Stimulated activated CD4-positive, alpha-beta T cell treated with anti-CD3 and anti-CD28 coated beads, Interleukin-1b, Interleukin-23, amount 100 ng/mL, for 4 hours (primary cell): ENCODE measurements at places on chromosomes 12 and 14.

DNA sequence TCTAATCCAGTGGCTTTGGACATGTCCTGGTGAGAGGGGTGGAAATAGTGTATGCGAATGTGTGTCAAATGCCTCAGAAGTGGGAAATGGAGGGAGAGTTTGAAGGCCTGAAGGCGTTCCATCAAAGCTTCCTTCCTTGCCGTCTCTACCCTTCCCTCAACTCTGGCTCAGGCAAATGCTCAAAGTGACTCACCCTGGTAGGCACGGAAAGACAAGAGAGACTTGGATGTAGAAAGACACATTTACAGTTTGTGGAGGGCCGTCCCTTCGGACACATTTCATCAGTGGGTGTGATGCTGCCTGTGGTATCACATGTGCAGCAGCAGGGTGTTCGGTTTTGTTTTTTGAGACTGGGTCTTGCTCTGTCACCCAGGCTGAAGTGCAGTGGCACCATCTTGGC lies 36.7 kb downstream of the CHST11 start:
- no peak for DNase-seq

GRCh38 chr14:67852926-67853604 lies 33.5 kb downstream of the RAD51B start:
- no peak for DNase-seq

DNA sequence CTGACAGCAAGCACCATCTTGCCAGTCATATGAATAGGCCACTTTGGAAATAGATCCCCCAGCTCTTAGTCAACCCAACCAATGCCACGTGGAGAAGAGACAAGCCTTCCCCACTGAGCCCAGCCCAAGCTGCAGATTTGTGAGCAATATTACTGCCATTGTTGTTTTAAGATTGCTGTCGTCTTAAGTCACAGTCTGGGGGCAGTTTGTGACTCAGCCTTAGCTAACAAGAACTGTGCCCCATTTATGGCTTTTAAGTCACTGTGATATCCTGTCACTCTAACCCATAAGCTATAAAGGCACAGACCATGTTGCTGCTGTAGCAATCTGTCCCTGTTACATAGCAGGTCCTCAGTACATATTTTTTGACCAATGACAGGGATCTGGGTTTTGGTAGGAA lies 464.2 kb downstream of the MED13L start:
- DNase-seq, result no peak

DNA sequence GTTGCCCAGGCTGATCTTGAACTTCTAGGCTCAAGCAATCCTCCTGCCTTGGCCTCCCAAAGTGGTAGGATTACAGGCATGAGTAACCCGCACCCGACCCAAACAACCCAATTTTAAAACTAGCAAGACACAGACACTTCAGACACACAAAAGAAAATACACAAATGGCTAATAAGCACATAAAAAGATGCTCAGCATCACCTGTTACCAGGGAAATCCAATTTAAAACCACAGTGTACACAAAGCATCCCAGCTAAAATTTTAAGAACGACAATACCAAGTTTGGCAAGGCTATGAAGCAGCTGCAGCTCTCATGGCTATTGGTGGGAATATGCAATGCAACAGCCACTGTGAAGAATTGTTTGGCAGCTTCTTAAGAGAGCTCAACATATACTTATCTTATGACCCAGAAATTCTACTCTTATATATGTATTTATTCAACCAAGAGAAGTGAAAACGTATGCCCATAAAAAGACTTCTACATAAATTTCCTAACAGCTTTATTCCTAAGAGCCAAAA lies 42.0 kb downstream of the BDKRB1 start:
- no peak for DNase-seq

GRCh38 chr12:106245767-106246166 lies 2.1 kb downstream of the CKAP4 start:
- DNase-seq, result no peak

GRCh38 chr12:47881826-47882427 lies 22.9 kb downstream of the VDR start:
- DNase-seq, result no peak

GRCh38 chr12:99137124-99137855 lies 492.2 kb downstream of the APAF1 start:
- DNase-seq, result no peak

DNA sequence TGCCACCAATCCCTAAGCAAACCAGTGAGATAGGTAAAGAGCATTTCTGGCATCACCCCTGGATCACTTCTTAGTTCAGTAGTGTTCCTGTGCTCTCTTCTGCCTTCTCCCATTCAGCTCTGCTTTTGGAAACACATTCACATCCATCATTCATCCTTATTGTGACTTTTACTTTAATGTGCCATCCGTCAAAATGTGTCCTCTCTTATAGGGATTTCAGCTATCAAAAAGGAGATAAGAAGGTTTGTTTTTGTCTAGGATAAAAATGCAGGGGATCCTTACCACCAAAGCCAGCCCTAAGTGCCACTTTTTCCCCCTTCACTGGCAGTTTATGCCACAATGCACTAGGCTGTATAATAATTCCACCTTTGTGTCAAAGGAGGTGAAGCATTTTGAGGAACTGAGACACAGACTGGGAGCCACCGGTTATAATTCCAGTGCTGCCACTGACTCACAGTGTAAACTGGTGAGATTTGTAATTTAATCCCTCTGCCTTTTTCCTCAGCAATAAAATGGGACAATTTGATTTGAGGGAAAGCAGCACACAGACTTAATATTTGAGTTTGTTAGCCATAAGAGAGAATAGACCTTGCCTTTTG lies 158.6 kb downstream of the PAX9 start:
- DNase-seq, result no peak

DNA sequence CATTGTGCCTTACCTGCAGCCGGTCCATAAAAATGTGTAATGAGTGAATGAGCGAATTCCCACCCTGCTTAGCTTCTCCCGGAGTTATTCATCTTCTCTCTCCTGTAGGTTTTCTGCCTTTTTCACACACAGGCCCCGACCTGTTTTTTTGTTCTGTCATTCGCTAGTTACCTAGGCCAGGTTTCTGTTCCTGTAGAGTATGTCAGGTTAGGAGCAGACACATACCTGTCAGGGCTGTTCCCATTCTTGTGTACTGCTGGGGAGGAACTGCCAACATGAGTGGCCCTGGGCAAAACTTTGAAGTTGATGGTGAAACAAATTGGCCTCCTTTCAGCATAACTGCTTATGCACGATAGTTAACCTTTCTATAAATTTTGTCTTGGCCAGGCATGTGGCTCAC lies 140.1 kb downstream of the SYNE2 start:
- DNase-seq, result no peak

- DNase-seq, result no peak
Measured at GRCh38 chr14:34013721-34014060, 62.8 kb upstream of the EGLN3 start.

DNA sequence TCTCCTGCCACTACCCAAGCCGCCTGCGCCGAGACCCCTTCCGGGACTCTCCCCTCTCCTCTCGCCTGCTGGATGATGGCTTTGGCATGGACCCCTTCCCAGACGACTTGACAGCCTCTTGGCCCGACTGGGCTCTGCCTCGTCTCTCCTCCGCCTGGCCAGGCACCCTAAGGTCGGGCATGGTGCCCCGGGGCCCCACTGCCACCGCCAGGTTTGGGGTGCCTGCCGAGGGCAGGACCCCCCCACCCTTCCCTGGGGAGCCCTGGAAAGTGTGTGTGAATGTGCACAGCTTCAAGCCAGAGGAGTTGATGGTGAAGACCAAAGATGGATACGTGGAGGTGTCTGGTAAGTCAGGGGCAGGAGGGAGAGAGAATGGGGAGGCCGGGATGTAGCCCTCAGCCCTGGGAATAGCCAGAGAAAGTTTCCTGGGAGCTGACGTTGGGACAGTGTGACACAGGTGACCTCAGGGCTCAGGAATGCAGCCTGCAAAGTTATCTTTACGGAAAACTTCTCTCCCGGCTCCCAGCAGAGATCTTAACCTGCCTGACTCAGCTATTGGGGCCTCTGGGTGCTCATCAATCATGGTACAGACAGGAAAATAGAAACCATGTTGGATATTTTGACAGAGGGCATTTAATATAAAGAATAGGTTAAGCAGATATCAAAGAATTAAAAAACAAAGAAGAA lies 747 bp downstream of the HSPB8 start:
- no peak for DNase-seq

DNA sequence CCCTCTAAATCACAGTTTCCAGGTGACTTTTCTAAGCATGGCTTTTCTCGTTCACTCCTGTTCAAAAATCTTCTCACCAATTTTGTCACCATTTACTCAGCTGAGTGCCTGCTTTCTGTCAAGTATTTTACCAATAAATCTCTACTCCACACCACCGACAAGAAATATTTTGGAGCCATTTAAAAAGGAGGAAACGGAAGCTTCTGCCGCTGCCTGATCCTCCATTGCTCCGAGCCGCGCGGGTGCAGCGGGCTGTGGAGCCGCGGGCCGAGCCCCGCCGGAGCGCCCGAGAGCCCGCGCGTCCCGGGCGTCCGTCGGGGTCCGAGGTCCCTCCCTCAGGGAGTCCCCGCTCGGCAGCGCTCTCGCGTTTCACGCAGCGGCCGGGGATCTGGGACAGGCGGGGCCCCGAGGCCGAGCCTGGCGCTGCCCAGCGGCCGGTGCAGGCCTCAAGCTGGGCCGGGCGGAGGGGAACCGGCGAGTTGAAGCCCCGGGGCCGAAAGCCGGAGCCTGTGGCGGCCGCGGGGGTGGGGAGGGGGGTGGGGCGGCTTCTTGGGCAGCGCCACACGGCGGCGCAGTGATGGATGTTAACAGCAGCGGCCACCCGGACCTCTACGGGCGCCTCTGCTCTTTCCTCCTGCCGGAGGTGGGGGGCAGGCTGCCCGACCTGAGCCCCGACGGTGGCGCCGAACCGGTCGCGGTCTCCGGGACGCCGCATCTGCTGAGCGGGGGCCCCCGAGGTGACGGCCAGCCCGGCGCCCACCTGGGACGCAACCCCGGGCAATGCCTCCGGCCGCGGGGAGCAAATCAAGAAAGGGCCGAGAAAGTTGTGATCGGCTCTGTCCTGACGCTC lies 1.1 kb upstream of the HEBP1 start:
- peak; percentile 21 for DNase-seq

GRCh38 chr12:106308611-106309010 lies 6.1 kb downstream of the TCP11L2 start:
- no peak for DNase-seq

- no peak for DNase-seq
Measured at GRCh38 chr12:119687406-119687805, 19.5 kb downstream of the PRKAB1 start.

DNA sequence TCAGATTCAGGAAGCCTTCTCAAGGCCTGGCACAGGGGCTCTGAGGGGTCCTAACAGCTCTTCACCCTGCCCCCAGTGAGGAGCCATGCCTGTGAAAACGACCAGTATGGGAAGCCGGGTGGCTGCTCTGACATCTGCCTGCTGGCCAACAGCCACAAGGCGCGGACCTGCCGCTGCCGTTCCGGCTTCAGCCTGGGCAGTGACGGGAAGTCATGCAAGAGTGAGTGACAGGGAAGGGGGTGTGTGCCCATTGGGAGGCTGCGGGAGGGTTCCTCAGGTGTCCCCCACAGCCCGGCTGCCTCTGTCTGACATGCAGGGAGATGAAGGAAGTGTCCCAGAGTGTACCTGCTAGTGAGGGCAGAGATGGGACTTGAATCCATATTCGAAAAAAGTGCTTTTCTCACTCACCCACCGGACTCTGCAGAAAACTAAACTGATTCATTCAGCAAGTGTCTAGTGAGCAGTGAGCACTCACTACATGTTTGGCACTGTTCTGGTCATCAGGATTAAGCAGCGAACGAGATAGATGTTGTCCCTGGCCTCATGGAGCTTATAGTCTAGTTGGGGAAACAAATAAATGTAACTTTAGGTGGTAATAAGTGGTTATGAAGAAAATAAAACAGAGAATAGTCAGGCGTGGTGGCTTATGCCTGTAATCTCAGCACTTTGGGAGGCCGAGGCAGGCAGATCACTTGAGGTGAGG lies 9.4 kb upstream of the LRP1-AS start:
- no peak for DNase-seq

GRCh38 chr14:24351517-24351916 lies 11.7 kb upstream of the RIPK3 start:
- DNase-seq, result no peak

DNA sequence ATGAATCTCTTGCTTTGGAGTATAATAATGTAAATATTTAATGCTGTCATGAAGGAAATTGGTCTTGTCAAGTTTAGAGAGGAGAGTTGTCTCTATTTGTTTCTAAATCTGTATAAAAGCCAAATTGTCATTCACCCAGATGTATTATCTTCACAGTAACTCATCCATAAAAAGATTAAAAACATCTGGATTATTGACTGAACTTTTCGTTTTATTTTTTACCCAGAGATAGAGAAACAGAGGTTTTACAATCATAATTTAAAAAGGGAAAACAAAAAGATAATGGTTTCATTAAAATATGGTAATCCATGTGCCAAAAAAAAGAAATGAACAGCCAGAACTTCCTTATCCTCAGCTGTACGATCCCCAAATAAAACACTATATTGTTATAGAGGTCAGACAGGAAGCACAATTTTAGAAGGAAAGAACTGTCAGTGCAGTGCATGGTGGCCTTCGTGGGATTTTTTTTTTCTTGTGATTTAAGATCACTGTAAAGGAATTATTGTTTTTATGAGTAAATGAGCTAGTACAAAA lies 125.9 kb downstream of the ACSS3 start:
- DNase-seq, result no peak

- DNase-seq, result no peak
Measured at GRCh38 chr12:112239020-112239419, 113.7 kb downstream of the TRAFD1 start.

DNA sequence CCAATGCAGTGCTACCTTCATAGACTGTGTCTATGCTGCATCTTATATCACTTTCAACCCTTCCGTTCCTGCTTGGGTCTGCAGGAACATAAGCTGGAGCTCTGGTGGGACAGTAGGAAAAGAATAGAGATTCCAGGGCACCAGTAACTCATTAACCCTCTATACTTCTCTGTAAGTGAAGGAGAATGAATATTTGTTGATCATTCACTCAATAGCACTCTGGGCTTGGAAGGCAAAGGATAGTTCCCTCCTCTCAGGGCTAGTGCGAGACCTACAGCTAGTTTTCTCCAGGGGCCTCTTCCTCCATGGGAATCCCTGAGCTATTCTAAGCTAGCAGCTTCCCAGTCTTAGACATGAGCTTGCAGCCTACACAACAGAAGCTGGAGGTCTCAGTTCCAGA lies 84.7 kb downstream of the BMP4 start:
- DNase-seq, result no peak

DNA sequence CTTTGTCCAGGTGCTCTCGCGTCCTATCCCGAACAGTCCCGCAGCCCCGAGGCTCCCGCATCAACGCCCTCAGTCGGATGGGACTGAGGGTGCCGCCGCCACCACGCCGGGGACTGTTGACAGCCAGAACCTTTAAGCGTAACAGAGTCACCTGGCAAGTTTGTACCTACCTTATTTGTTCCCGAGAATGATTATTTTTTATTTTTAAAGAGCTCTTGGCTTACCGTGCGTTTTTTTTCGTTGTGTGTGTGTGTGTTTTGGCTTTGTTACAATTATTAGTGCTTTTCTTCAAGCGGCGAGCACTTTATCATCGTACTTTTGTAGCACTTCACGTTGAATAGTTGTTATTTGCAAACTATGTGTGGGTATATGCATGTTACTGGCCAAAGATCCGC lies 463 bp downstream of the COA8 start:
- DNase-seq, result no peak

DNA sequence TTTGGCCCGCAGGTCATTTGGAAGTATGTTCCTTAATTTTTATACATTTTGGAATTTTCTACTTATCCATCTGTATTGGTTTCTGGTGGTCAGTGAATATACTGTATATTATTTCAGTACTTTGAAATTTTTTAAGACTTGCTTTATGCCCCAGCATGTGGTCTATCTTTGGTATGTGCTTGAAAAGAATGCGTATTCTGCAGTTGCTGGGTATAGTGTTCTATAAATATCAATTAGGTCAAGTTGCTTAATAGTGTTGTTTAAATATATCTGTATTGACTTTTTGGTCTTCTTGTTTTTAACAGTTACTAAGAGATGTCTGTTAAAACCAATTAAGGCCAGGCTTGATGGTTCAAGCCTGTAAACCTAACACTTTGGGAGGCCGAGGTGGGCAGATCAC lies 21.7 kb upstream of the SIX1 start:
- DNase-seq, result no peak
